NCI-H446 (cell line): ENCODE measurements at places on chromosomes 6 and 20.

DNA sequence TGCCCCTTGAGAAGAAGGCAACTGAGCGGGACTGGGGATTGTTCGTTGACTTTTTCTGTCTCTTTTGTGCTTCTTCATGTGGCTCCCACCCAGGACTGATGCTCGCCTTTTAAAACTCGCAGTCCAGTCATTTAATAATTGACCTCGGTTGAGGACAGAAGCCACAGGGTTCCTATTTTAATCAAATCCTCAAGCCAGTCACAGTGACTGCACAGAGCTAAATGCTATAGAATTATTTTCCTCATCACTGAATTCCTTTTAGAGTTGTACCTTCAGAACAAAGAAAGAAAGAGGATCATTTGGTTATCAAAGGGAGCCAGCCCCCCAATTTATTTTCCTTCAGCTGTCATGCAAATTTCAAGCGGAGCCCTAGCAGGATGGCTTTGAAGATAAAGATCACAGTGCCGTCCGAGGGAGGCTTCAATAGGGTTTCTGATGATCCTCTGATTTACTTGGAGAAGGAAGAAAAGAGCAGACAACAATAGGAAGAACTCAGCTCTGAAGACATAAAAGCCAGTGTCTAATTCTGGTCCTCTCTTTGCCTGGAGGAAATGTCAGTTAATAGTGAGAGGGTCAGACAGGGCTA is 186.6 kb downstream of the DOK5 start:
- DNase-seq = no peak

- no peak for DNase-seq
Measured at GRCh38 chr20:18928626-18929025, 115.0 kb downstream of the SCP2D1 start.

GRCh38 chr6:55931101-55931500 is 55.7 kb upstream of the BMP5 start:
- no peak for DNase-seq

DNA sequence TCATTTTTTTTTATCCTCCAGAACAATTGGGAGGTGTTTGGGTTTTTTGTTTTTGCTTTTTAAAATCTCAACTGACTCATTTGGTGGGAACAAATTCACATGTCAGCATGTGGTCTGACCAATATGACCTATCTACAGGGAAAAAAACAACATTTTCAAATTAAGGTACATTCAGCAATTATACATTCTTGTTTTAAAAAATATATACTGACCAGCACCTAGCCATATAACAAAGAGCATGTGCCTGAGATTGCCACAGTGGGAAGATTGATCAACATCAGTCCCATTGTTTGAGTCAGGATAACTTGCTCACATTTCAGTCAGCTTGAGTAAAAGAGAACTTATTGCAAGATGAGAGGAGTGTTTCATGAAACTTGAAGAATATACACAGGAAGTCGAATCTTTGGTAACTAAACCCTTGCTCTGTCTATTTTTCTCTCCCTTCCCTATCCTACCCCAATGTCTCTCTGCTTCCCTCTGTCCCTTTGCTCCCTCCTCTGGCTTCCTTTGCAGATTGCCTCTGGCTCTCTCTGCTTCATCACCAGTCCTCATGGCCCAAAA is 163.2 kb upstream of the TAB2 start:
- no peak for DNase-seq

GRCh38 chr20:51085769-51086168 is 62.9 kb upstream of the KCNG1 start:
- DNase-seq = no peak

GRCh38 chr20:38109591-38110524 is 55.2 kb downstream of the TGM2 start:
- no peak for DNase-seq

- no peak for DNase-seq
Measured at GRCh38 chr6:43243664-43244321, 512 bp downstream of the TTBK1 start.

- DNase-seq = no peak
Measured at GRCh38 chr6:93915961-93916360, 496.6 kb upstream of the EPHA7 start.

- no peak for DNase-seq
Measured at GRCh38 chr20:47306755-47307370, 49.6 kb downstream of the ZMYND8 start.

GRCh38 chr6:157460182-157460999 is 79.4 kb downstream of the ZDHHC14 start:
- no peak for DNase-seq

DNA sequence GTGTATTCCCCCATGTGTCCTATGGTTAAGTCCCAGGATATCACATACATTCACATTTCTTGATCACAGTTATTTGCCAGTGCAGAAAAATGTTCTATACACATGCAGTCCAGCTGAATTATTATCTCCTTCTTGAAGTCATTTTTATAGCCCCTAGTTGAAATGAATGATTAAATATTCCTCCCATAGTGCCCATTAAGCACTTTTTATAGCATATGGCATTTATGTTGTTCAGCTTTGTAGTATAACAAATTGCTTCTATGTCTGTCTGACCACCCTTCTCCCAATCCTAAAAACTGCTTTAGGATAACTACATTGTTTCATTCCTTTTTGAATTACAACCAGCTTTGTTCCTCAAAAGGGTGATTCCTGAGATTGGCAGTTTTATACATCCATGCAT is 123.5 kb downstream of the ADGRB3 start:
- no peak for DNase-seq

DNA sequence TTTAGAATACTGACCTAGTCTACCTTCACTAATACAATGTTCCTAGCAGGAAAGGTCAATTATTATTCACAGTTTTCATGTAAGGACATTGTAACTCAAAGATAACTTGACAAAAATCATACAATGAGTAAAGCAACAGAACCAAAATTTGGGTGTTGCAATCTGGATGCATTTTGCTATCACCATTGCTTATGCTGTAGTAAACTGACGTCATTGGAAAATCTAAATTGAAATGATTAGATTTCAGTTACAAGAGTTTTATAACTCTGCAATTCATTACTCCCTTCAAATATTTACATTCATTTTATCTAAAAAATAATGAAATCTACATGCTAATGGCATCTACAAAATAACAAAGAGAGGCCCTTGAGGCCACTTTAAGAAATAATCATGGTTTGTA is 147.0 kb downstream of the TENT5A start:
- no peak for DNase-seq

DNA sequence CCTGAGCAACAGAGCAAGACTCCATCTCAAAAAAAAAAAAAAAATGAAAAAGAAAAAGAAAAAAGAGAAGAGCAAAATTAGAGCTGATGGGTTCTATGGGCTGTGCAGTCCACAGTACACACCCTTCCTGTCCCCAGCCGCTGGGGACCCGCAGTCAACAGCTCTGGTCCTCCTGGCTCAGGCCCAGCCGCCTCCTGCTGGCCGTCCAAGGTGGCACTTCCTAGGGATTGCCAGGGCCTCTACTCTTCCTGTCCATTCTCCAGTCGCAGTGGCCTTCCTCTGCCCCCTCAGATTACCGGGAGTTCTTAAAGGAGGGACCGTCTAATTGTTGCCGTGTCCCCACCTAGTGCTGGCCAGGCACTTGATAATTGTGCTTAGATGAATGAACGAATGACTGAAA is 41.7 kb downstream of the TMEM242 start:
- no peak for DNase-seq
